ENCODE measurements at places on chromosomes 12 and 14. TPM values are rescaled to one million over a fixed set of nuclear protein-coding genes. Genes with fewer than 3 reads are reported as not detected.

Gene CACNA2D4
- total RNA-seq = 2.1 TPM

Gene GSC
- total RNA-seq = not detected

Gene TCL1B
- total RNA-seq = 1.2 TPM

Gene RDH16
- total RNA-seq = 0.47 TPM

Gene AKAP5
- total RNA-seq = 4.3 TPM

Gene GALNT8
- total RNA-seq = 1.5 TPM
